Naive B cell (primary cell): ENCODE measurements at places on chromosomes 5 and 9.

DNA sequence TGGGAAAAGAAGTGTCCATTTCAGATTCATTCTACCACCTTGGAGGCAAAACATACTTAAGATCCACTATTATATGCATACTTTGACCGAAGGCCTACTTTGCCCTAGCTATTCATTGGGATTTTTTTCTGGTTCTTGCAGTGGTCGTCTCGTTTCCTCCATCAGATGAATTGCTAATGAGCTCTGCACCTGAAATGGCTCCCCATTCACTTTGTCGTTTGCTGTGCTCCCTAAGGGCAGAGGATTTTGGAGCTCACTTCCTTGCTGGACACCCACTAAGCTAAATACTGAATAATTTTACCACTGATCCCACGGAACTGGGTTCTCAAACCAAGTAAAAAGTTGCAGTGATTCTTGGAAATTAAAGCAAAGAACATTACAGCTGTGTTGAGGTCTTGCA, 1.9 kb downstream of the KDM3B start:
- DNase-seq = no peak

- DNase-seq = no peak
These were observed 132.0 kb upstream of the C6 start for GRCh38 chr5:41345295-41345694.

DNA sequence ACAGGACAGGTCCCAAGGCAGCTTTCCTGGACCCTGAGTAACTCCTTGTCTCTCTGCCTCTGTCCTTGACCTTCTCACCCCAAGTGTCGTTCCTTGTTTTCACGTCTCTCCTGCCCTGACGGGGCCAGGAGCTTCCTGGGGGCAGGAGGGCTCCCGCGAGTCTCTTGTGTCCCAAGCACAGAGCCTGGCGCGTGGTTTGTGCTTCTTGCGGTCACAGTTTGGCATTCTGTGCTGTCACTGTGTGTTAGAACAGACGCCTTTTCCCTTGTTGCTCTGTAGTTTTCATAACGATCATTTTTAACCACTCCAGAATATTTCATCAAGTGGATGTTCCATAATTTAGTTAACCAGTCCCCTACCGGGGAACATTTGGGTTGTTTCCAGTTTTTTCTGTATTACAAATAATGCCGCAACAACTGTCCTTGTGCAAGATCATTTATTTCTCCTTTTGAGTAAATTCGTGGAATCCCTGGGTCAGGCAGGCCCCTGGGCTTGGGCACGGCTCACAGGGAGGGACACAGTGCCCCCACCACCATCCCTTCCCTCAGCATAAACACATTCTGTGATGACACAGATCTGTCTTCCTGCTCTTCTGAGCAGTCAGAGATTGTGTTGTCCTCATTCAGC, 71.9 kb downstream of the TSPAN17 start:
- DNase-seq = no peak

- no peak for DNase-seq
These were observed 377.2 kb upstream of the TNC start for GRCh38 chr9:115495052-115495635.

GRCh38 chr5:17187011-17187785, 30.2 kb upstream of the BASP1 start:
- no peak for DNase-seq

- DNase-seq = peak; percentile 63
These were observed 1.1 kb upstream of the IRF1 start for GRCh38 chr5:132491368-132492364.

DNA sequence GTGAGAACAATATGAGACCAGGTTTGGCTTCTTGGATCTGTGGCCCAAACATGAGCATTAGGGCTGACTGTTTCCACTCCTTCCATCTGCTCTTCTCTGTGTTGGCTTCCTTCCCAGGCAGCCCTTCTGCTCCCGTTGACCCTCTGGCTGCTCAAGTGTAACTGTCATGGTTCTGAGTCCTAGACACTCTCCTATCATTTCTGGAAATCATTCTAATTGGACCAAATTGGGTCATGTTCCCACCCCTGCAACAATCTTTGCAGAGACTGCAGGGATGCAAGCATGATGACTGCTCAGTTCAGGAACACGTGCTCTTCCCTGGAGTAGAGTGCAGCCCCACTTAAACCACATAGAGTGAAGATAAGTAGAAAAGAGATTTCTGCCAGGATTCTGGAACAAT, 741.4 kb downstream of the TAF11L14 start:
- no peak for DNase-seq

DNA sequence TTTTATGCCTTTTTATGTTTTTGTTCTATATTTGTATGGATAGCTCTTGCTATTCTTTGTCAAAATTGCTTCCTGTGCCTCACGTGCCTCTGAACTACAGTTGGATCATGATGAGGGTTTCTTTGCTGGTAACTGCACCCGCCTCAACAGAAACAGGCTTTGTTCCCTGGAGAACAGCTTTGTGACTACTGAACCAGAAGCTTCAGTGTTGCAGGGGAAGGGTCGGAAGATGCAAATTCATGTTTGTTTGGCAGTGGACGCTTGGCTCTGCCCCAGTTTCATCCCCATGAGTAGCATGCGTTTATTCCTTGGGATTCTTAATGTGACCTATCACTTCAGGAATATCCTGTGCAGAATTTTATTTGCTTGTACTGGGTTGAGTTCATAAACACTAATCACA, 959.1 kb upstream of the WWC1 start:
- DNase-seq = no peak

DNA sequence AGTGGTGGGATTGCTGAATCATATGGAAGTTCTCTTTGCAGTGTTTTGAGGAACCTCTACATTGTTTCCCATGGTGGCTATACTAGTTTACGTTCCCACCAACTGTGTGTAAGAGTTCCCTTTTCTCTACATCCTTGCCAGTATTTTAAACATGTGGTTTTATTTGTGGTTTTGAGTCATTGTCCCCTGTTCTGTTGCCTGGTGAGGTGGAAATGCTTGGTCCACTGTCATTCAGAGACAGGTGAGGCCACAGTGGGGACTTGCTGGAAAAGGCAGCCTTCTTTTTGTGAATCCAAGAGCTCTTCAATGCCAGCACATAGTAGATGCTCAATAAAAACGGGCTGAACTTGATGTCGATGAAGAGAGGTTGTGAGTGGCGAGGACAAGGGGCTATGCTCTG, 44.2 kb downstream of the SH3PXD2B start:
- DNase-seq = no peak

DNA sequence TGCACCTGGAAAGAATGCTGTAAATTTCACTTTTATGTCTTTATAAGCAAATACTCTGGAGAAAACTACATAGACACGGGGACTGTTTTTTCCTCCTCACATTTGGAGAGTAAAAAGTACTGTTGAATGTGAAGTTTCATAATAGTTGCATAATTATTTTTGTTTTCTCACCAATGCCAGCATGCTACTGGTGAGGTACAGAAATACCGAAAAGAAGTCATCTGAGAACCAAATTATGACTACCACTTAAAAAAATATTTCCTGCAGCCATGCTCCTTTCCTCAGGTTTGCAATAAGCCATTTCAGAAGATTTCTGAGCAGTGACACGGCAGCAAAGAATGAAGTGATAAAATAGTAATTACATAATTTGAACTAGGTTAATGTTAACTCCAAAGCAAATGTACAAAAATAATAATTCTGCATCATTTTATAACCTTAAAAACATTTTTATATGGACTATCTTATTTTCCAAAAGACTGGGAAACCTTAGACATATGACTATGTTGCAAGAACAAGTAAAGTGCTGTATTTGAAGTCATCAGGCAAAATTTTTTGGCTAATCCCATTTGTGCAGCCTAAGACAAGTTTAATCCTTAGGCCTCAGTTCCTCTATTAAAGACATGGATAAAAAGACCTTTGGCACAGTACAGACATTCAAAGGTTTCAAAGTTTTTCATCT, 144.7 kb downstream of the PCSK1 start:
- DNase-seq = no peak

GRCh38 chr9:75071530-75072122, 16.3 kb downstream of the NMRK1 start:
- DNase-seq = no peak

- DNase-seq = no peak
These were observed 119.1 kb upstream of the TBC1D2 start for GRCh38 chr9:98374385-98375051.

DNA sequence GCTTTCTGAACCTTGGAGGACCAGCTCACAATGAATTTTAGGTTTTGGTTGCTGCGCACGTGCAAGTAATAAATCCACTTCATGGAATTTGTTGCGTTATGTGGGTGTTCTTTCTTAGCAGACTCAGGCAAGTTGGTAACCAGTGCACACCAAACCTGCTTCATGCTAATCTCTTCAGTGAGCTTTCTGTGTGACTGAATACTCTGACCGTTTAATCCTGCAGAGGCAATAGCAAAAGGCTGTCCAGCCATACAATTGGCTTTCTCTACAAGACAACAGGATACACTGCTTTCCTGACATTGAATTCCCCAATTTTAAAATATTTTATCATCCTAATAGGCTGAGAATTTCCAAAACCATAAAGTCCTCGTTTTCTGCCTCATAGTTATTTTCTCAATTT, 10.3 kb downstream of the UGT3A2 start:
- no peak for DNase-seq

GRCh38 chr9:68825762-68826472, 120.9 kb downstream of the PIP5K1B start:
- no peak for DNase-seq

GRCh38 chr9:102405218-102405867, 589.8 kb upstream of the CYLC2 start:
- DNase-seq = no peak

DNA sequence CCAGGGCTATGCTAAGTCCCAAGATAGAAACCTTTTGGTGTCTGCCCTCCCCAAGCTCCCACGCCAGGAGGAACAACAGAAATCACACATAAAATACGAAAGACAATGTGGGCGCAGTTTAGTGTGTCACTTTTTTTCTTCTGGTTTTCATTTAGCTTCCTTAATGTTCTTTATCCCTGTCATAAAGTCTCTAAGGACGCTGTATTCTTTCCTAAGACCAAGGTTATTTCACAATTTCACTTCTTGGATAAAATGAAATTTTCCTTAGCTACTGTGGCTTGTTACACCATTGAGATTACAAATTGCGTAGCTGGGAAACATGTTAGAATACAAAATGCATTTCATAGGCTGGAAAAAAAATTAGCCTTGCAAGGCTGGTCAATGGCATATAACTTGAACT, 85.4 kb downstream of the GLIS3 start:
- no peak for DNase-seq
